ENCODE measurements at places on chromosomes 2 and 18.

- DNase-seq: no peak
Measured at GRCh38 chr2:31770741-31771140, 190.0 kb upstream of the SRD5A2 start.

GRCh38 chr2:70691497-70692140 is 76.4 kb downstream of the ADD2 start:
- DNase-seq: no peak

- DNase-seq: no peak
Measured at GRCh38 chr18:11494107-11494506, 115.3 kb upstream of the SLC35G4 start.

DNA sequence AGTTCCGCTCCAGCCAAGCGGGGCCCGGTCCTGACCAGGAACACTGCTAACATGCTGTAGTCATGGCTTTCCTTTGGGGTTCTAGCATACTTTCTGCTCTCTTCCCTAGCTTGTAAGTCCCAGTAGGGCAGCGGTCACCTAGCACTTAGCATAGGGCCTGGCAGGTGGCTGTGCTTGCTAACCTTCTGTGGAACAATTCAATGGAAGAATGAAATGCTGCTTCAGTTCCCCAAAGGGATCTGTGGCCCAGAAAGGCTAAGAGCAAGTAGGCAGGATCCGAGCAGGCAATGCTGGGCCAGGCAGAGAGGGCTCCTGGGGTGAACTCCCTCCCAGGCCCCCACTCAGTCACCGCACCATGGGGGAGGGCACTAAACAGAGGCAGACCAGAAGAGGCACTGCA is 266.8 kb downstream of the CELF4 start:
- no peak for DNase-seq

GRCh38 chr18:42394238-42394637 is 439.2 kb downstream of the PIK3C3 start:
- no peak for DNase-seq

Measured in SW480 (cell line).